ENCODE measurements at places on chromosomes 3 and 15.

- DNase-seq, result no peak
Measured at GRCh38 chr3:15646851-15647511, 45.4 kb downstream of the BTD start.

- DNase-seq, result no peak
Measured at GRCh38 chr15:78831229-78832207, 20.3 kb upstream of the ADAMTS7 start.

GRCh38 chr15:35566991-35567390, 21.0 kb upstream of the DPH6 start:
- no peak for DNase-seq

DNA sequence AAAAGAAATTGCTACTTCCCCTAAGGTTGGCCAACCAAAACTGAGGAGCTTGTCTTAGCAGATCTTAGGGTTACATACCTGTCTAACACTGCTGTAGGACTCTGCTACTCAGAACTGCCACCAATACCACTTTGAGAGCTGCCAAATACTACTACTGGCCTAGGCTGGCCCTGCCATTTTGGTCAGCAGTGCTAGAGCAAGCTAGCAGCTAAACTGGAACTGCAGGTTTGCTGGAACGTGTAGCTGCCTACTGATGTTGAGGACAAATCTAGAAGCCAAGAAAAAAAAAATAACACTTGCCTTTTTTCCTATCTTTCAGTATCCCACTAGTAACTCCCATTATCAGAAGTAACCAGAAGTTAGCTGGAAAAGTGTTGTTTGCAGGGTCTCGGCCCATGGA, 387.4 kb downstream of the RBMS3 start:
- no peak for DNase-seq

- DNase-seq, result peak; percentile 67
Measured at GRCh38 chr15:57559875-57560274, 31.8 kb upstream of the MYZAP start.

Measured in progenitor cell of endocrine pancreas (in vitro differentiated cells).